Ureter (tissue), 1 donor: ENCODE measurements at places on chromosomes 5 and 9. TPM values are rescaled to one million over a fixed set of nuclear protein-coding genes. Genes with fewer than 3 reads are reported as not detected.
A peak's percentile ranks its signal among the peaks of the same experiment; 100 is the strongest.

The LIFR gene
- total RNA-seq = 65.4 TPM

The SV2C gene
- total RNA-seq = 0.60 TPM

The FBN2 gene
- 4.8 TPM for total RNA-seq

The HK3 gene
- 5.6 TPM for total RNA-seq

The SLC44A1 gene
- 67.5 TPM for total RNA-seq

The DNAJC25 gene
- 9.8 TPM for total RNA-seq

The PCDHB3 gene
- 1.1 TPM for total RNA-seq

The KCNIP1 gene
- total RNA-seq = not detected

DNA sequence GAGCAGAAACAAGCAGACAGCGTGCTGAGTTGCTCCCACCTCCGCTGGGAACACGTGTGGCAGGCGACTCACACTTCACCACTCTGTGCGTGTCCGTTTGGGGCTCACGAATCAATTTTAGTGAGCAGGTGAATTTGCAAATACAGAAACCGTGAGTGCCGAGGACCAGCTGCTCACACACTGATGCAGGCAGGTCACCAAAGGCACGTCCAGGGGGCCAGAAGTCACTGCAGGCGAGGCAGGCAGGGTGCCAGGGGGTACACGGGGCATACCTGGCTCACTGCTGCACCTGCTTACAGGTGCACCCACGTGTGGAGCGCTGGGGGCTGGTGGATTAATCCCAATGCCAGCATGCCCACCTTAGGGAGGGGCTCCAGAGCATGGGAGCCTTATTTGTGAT lies 68.8 kb downstream of the ZNF354C start:
- no peak for DNase-seq

GRCh38 chr5:59831326-59832010 lies 62.1 kb downstream of the PDE4D start:
- DNase-seq = no peak

DNA sequence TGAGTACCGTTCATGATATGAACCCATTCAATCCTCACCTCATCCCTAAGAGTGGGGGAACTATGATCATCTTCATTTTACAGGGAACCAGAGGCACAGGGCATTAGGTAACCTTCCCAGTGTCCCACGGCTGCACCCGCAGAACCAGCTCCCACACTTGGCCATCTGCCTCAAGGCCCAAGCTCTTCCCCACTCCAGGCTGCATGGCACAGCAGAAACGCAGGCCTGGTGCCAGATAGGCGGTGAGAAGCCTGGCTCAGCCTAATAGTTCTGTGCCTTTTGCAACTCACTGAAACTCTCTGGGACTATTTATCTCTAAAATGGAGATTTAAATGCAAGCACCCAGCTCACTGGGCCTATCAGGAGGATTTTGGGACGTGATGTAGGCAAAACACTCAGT lies 90.8 kb upstream of the ZNF618 start:
- no peak for DNase-seq

DNA sequence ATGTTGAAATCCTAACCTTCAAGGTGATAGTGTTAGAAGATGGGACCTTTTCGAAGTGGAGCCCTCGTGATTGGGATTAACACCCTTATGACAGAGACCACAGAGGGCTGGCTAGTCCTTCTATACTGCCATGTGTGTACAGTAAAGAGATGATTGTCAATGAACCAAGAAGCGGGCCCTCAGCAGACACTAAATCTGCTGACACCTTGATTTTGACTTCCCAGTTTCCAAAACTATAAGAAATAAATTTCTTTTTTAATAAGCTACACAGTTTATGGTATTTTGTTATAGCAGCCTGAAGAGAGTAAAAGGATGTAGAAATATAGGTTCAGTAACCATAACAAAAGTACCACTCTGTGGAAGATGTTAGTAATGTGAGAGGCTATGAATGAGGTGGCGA lies 419.0 kb upstream of the NUDT12 start:
- DNase-seq = no peak

DNA sequence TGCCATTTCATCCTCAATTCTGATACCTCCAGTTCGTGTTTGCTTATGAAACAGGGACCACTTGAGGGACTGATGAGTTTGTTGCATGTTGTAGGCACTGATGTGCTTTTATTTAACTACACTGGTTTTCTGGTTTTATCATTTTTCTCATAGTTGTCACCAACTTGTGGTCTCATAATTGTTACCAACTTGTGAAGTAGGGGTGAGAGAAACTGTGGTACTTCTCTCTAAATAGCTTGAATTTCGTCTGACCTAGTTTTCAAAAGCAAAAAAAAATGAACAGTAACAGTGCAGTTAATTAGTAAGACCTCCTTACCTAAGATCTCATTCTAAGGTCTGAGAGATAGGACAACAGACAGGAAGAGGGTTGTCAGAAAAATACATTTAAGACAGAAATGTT lies 78.0 kb downstream of the ANXA2R start:
- DNase-seq = no peak

GRCh38 chr9:89675058-89675742 lies 70.4 kb downstream of the GADD45G start:
- DNase-seq = no peak

GRCh38 chr5:124289641-124290311 lies 456.7 kb downstream of the ZNF608 start:
- no peak for DNase-seq

- no peak for DNase-seq
Observed at GRCh38 chr9:118059484-118060278, 355.5 kb downstream of the TLR4 start.

GRCh38 chr5:114305402-114306207 lies 56.3 kb upstream of the KCNN2 start:
- no peak for DNase-seq

GRCh38 chr9:14321517-14322130 lies 7.7 kb upstream of the NFIB start:
- DNase-seq = no peak

GRCh38 chr5:133405275-133406034 lies 206.9 kb downstream of the FSTL4 start:
- no peak for DNase-seq

DNA sequence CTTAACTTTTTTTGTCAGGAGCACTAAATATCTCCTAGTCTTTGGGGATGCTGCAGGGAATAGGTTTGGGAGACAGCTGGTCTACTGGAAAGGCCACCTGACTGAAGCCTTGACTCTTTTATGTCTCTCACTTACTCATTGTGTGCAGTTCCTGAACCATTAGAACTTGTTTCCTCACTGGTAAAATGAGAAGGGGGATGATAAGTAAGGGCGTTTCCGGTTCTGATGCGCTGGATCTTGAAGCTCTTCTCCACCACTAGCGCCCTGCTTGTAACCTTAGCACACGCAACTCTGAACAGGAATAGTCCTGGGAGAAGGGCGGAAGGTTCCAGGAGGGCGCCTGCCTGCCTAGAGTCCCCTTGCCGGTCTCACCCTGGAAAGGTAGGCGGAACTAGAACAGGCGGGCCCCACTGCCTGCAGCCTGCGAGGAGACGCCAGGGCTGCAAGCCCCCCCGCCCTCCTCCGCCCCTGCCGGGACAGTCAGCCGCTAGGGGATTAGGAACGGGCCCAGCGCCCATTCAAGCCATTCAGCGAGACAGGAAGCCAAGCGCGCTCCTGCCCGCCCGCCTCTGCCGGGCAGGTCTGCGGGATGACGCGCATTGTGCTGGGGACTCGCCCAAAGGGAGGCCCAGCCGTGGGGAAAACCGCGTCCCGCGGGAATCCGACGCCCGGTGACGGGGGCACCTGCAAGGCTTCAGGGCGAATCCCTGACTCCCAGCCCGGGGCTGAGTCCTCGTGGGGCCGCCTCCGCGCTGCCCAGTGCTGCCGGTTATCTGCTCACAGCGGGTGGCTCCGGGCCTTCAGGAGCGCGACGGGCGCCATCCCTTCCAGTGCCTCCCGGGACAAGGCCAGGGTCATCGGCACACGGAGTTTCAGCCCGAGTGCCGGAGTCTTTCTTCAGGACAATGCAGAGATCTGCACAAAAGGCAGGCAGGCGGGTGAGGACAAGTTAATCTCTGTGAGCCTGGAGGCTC lies 44.0 kb upstream of the XPA start:
- DNase-seq = peak; percentile 71

DNA sequence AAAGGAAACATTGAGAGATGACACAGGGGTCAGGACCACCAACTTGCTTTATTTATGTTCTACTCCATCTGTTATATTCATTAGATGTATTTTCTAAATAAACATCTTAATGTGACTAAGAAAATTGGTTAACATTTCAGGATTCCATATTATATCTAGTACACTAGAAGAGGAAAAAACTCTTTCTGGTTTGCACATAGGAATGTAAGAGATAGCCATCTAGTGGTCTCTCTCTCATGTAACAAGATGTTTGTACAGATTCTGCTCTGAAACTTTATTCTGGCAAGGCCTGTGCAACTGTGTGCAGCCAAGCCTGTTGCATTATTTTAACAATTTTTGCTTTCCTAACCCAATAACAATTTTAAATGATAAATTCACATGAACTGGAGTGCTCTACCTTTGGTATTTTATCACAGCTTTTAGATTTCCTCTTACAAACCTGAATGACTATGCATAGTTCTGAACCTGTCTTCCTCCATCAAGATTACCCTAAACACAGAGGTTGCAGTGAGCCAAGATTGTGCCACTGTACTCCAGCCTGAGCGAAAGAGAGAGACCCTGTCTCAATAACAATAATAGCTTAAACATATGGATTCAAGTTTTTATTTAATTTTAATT lies 148.2 kb downstream of the GIN1 start:
- DNase-seq = no peak

DNA sequence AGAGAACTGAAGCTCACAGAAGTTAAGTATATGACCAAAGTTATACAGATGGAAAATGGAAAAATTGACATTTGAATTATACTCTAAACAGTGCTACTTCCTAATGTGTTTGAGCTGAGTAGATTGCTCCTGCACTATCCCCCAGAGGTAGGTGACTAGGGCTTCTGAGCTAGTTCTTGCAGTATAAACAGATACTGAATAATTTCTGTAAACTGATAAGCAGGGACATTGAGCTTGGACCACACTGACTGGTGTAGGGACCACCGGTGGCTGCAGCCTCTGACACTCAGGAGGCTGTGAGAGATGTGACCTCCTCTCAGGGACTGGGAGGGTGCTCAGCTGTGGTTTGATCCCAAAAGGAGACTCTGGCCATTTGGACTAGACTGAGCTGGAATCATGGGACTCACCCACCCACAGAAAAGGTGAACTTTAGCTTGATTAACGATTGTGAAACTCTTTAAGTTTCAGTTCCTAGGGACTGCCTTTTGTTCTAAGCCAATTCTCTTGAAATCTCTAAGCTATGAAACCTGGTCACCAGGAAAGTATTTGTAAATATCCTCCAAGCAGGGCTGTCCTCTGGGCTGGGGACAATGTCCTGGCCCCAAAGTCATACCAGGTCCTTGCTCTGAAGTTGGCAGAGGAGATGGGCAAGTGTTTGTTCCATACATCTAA lies 291.5 kb downstream of the SEC61B start:
- no peak for DNase-seq

DNA sequence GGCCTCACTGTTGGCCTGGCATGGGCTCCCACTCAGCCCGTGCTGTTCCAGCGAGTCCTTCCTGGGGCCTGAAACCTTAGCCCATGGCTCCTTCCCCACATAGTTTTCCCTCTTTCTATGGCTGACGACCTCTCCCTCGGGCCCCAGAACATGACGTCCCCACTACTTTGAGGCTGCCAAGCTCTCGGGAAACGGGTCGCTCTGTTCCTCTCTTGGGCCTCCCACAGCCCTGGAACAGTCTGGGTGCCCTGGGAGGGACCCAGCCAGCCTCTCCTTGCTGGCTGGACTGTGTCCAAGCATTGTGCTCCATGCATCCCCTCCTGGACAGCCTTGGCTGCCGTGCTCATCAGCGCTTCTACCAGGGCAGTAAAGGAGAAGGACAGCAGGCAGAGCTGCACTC lies 118.3 kb downstream of the SYK start:
- no peak for DNase-seq

DNA sequence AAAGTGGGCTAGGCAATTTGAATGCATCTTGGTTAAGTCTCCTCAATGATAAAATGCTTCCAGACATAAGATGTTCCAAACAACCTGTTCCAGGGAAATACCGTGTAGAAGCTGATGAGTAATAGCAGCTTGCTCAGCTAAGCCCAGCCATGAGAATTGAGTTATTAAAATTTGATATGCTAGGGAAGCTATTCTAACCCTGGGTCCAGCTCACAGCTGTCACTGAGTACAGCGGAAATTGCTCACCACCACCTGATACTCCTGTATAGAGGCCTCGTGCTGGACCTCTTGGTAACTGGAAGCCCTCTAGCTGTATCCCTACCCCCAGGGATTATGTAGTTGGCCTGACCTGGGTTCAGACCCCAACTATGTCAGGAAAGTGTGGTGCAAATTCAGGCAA lies 521.3 kb upstream of the TRPC7 start:
- DNase-seq = no peak

GRCh38 chr5:153365547-153365946 lies 124.9 kb upstream of the GRIA1 start:
- DNase-seq = no peak

- no peak for DNase-seq
Observed at GRCh38 chr5:153523211-153523610, 32.7 kb downstream of the GRIA1 start.

- no peak for DNase-seq
Observed at GRCh38 chr5:147190331-147190730, 44.5 kb upstream of the STK32A start.

DNA sequence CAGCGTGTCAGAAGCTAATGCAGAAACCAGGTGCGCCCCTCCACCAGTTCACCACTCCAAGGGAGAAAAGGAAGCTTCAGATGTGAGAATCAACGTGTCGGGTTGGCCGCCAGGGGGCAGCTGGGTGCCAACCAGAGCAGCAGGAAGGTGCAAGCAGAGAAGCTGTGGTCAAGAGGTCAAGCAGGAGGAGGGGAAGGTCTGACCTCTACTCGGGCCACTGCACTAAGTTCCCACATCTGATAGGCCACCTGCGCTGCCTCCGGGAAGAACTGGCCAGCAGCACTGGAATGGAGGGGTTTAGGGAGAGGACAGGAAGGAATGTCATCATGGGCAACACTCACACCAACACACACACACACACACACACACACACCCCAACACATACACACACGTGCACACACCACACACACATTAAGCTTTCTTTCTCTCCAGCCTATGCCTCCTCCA lies 31.4 kb downstream of the ANXA6 start:
- peak; percentile 76 for DNase-seq

GRCh38 chr5:171102877-171103610 lies 206.0 kb upstream of the TLX3 start:
- DNase-seq = no peak

- DNase-seq = no peak
Observed at GRCh38 chr5:22965960-22966359, 112.8 kb upstream of the CDH12 start.

DNA sequence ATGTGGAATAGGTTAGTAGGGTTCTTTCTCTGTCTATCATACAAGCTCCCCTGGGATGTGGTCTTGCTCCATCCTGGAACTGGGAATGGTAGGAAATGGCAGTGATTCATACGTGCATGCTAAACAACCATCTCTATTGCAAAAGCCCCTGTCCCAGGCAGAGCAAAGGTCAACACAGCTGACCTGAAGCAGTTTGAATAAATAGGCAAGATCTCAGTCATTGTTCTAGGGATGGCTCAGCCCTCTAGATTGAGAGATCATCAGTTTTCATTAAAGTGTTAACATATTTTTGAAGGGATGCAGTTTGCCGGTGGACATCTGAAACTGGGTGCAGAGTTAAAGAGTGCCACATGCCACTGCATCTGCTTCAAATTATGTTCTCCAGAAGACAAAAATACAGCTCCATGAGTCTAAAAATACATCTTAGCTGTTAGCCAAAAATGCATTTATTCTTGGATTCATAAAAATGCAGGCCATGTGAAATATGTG lies 224.1 kb downstream of the ESM1 start:
- DNase-seq = no peak

GRCh38 chr9:95645992-95646391 lies 129.2 kb upstream of the PTCH1 start:
- DNase-seq = no peak

- DNase-seq = no peak
Observed at GRCh38 chr5:168407211-168407610, 79.1 kb upstream of the RARS1 start.
